ENCODE measurements at places on chromosomes 13 and 19. TPM values are rescaled to one million over a fixed set of nuclear protein-coding genes. Genes with fewer than 3 reads are reported as not detected.

- DNase-seq: no peak
These were observed 631 bp downstream of the LACC1 start for GRCh38 chr13:43880214-43880855.

The ZNF701 gene
- total RNA-seq: 12.8 TPM

DNA sequence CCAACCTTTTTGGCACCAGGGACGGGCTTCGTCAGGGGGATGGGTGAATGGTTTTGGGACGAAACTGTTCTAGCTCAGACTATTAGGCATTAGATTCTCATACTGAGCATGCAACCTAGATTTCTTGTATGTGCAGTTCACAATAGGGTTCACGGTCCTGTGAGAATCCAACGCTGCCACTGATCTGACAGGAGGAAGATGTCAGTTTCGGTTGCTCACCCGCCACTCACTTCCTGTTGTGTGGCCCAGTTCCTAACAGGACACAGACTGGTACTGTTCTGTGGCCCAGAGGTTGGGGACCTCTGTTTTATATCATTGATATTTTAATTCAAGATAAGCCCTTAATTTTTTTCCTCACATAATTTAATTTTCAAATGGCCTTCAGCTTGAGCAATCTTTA lies 26.7 kb upstream of the TDRD3 start:
- no peak for DNase-seq

The IFNL2 gene
- not detected for total RNA-seq

DNA sequence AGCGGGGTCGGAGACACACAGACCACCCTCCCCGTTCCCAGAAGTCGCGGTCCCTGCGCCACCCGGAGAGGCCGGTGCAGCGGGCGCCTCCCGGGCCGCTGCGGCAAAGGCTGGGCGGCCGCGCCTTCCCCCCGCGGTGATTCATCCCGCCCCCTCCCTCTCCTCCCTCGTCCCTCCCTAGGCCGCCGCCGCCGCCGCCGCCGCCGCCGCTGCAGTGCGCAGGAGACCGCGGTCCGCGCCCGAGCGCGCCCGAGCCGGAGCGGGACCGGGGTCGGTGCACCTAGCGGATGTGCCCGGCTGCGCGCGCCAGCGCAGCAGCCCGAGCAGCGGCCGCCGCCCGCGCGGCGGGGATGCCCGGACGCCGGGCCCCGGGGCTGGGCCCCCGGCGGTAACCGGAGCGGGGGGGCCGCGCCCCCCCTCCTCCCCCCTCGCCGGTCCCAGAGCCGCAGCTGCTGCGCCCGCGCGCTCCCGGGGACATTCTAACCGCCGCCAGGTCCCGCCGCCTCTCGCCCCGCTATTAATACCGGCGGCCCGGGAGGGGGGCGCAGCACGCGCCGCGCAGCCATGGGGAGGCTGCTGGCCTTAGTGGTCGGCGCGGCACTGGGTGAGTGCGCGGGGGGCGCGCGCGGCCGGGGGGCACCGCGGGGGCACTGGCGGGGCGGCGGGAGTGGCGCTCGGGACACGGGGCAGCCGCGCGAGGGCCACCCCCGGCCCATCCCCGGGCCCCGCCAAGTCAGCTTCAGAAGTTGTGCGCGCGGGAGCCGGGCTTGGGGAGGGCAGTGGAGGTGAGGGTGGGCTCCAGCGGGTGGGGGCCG lies at the start of gene SCN1B:
SCN1B (plus strand) TSS at position 214 of the 815 bp plus-strand sequence; CDS start at position 565, 351 bp downstream.
- no peak for DNase-seq
